ENCODE measurements at places on chromosomes 12 and 14.

GRCh38 chr14:102046337-102047278 lies 40.2 kb downstream of the HSP90AA1 start:
- DNase-seq: peak; percentile 72

DNA sequence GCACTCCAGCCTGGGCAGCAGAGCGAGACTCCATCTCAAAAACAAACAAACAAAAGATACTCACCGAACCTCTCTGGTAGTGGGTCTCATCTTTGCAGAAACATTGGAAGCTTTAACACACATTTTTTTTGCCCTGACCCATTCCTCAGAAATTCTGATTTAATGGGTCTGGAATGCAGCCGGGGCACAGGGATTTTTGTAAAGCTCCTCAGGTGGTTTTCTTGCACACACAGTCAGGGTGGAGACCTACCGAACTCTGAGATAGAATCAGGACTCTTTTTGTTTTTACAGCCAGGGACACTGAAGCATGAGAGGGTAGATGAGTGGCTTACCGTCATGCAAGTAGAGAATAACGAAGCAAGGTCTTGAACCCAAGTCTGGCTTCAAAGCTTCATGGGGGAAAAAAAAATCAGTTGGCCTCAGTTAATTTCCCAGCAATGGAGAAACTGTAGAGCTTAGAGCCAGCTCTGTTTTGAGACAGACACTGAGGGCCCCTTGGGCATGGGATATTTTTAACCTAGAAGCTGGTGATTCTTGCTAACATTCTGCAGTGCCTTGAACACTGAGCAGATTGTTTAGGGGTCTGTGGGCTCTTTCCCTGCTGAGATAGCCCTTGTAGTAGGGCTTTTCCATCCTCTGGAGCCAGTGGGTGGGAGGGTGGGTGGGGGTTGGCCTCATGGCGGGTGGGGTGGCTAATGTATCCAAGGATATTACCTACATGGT lies 4.8 kb downstream of the RNU4-2 start:
- DNase-seq: no peak

- no peak for DNase-seq
Observed at GRCh38 chr12:49582850-49583249, 14.9 kb upstream of the MCRS1 start.

DNA sequence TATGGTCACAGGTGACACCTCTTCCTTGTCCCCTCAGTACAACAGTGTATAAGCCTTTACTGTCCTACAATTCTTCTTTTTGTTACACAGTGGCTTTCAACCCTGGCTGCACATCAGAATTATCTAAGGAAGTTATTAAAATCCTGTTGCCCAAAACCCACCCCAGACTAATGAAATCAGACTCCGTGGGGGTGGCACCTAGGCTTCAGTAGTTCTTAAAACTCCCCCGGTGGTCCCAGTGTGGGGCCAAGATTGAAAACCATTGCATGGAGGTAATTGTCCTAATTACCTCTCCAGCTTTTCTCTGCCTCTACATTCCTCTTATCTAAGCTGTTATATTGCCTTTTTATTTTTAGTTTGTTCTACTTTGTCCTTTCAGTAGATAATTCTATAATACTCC lies 172.8 kb downstream of the DAD1 start:
- DNase-seq: no peak

- DNase-seq: no peak
Observed at GRCh38 chr14:94481468-94482131, 5.6 kb upstream of the SERPINA9 start.

DNA sequence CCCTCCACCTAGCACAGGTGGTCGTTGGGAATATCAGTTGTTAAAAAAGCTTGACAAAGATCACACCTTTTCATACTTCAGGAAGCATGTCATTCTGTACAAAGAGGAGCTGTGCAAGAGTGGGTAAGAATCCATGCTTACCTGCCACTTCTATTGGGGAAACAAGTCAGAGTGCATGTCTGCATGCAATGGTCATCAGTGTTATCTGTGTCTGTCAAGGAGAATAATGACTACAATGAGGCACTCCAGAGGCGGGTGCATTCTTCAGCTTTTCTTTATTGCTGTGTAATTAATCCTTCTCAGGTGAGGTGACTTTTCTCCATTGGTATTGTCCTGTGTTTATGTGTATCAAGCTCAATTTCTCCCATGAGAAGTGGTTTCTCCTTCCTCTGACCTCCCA lies 24.4 kb downstream of the KCNA5 start:
- DNase-seq: no peak

DNA sequence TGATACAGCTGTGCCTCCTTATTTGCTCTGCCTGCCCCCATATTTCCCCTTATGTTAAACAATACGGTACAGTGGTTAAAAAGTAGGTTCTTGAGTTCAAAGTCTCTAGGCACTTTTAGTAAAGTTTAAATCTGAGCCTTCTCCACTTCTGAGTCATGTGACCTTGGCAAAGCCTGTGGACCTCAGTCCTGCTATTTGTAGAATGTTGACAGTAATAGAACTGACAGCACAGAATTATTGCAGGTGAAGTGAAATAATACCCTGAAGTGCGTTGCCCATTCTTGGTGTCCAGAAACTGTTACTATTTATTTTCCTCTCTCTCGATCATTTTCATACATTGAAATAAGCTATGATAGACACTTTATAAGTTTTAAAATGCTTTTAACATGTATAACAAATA lies 499.7 kb downstream of the EGLN3 start:
- DNase-seq: no peak

GRCh38 chr12:2064071-2064507 lies 11.3 kb downstream of the CACNA1C start:
- DNase-seq: no peak

GRCh38 chr14:99699861-99700260 lies 15.8 kb downstream of the CYP46A1 start:
- no peak for DNase-seq

- DNase-seq: peak; percentile 13
Observed at GRCh38 chr12:41277100-41277945, 89.2 kb downstream of the PDZRN4 start.

DNA sequence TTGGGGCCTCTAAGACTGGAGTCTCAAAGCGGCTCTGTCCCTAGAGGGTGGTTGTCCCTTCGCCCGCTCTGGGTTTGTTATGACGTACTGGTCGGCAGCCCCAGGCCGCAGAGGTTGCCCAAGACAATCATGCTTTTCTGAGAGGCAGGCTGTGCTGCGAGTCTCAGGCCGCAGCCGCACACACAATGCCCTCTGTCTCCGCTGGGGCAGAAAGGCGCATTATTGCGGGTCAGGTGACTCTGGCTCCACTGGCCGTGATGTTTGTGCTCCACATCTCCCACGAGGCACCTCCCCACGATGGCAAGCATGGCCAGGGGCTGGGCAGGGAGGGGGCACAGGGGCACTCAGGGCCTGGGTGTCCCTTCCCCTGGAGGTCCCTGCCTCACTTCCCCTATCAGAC lies 21.0 kb upstream of the PLEKHG3 start:
- no peak for DNase-seq

DNA sequence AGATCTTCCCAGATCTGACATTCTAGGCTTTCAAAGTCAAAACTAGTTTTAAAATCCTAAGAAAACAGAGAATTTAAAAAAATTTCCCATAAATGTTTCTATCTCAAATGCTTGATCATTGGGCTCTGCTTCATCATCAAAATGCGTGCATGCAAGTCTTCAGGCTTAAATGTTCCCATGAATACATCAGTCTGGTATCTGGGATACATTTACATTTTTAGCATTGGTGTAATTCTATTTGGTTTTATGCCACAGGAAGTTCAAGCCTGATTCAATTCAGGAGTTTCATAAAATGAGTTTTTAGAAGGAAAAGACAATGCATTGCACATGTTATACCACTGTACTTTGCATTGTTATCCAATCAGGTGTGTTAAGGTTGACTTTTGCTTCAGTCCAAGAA lies 336.4 kb downstream of the PCNX1 start:
- no peak for DNase-seq

- DNase-seq: no peak
Observed at GRCh38 chr14:82045339-82045738, 511.7 kb upstream of the SEL1L start.

GRCh38 chr14:54622192-54622958 lies 55.4 kb downstream of the SAMD4A start:
- no peak for DNase-seq

DNA sequence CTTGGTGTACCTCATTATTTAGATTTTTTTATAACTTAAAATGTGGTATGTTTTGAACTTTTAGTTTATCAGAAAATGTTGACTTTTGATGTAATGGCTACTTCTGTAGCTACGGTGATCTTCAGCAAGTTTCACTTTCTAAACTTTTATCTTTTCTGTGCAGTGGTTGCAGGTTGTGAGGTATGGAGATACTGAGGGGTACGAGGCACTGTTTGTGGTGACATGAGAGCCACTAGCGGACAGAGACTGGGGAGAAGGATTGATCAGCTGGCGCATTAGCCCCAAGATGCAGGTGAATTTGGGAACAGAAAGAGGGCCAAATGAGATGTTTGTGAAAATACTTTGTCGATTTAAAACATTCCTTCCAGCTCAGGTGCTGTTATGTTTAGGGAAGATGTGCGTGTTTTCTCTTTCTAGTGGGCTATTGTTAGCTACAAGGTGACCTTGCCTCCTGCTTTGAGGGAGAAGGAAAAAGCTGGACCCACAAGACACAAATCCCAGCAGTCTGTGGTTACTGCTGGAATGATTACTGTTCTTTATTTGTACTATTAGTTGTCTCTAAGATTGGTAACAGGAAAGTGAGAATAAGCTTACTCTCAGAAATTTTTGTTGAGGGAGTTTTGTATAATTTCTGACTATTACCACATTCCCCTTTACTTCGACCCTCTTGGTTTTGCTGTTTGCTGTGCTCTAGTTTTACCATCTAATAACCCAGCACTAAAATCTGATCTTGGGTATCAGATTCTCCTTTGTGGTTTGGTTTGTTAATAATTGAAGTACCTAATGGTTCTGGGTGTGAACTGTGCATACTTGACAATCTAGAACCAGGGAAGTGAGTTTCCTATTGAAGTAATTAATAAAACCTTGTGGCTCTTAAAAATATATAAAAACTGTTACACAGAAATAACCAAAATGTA lies 61.7 kb downstream of the FBXO34 start:
- no peak for DNase-seq

- no peak for DNase-seq
Observed at GRCh38 chr14:85991156-85991555, 461.2 kb downstream of the FLRT2 start.

DNA sequence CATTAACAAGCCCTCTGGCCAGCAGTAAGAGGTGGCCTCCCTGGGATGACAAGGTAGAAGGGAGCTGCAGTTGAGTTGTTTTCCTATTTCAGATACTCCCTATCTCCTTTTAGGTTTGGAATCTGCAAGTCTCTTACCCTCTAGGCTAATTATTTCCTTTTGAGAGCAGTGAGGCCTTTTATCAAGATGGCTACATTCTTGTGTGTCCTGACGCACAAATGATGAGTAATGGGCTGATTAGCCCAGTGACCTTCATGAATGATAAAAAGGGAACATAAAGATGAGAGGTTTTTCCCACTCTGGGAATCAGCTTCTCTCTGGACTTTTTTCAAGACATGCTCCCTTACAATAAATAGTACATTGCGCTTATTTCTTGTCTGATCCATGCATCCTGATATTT lies 22.9 kb downstream of the DYRK2 start:
- DNase-seq: no peak

- no peak for DNase-seq
Observed at GRCh38 chr12:54587315-54587873, 1.1 kb downstream of the PPP1R1A start.

- DNase-seq: no peak
Observed at GRCh38 chr14:21455592-21455911, 371 bp downstream of the CHD8 start.

DNA sequence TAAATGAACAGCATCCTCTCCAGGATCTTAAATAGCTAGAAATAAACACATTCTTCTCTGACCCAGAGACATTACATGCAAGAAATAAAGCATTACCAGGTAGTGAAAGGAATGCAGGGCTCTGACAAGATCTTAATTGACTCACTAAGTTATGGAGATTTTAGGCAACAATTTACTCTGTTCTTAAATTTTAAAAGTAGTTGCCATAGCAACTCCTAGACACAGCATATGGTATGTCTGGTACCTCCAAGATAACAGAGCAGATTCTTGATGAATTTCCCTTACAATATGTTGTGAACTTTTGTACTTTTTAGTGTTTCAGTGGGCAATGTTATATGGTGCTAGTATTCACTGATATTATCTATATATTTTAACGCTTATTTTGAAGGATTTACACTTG lies 76.7 kb upstream of the G2E3 start:
- DNase-seq: no peak

DNA sequence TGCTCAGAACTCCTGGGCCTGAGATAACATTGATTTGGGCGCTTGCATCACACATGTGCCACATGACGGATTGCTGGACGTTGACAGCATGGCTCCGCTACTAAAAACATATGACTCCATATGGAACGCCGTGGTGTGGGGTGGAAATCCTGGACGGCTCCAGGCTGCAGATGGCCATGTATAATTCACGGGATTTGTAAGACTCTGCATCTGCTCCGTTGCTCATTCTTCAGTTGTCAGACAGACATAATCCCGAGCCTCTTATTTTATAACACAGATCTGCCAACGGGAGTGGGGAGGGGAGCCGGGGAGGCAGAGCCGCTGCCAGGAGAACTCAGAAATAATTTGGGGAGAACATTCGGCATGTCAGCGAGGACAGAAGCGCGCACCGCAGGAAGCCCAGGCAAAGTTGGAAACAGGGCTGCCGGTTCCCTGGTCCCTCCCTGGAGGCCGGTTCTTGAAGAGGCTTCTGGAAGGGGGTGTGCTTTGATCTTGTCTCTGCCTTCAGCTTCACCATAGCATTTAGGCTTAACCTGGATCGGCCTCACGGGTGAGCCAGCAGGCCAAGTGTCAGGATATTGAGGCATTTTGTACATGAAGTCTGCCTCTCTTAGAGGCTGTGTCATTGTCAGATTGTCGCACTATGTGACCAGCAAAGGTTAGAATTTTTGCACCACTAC lies 45.8 kb upstream of the MYL2 start:
- no peak for DNase-seq

DNA sequence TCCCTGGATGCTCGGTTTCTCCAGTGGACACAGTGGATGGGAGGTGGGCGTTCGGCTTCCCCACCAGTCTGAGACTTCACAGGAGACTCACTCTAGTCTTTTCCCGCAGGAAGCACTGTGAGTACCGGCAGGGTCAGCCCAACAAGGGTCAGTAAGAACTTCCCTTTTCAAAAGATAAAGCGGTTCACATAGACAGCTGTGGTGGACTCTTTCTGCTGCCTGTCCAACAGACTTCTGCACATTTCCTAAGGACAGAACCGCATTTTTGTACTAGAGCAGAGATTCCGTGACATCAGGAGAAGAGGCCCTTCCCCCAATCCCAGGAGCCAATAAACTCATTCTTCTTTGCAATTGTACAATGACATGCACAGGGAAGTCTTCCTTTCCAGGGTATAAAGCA lies 10.4 kb downstream of the LTBR start:
- no peak for DNase-seq

- no peak for DNase-seq
Observed at GRCh38 chr12:9144730-9145106, 29.0 kb upstream of the A2M start.

DNA sequence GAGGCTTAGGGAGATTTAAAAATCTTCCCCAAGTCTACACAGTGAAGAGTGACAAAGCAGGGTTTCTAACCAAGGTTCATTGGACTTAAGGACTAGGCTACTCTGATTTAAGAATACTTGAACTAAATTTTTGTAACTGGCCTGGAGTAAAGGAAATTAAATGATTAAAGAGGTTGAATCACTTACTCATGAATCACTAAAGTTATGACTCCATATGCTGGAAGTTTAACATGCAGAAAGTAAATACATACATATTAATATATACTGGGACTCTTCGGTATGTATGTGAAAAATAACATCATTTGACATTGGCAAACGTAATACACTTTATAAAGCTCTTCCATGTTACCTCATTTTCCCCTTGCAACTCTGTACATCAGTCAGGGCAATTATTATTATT lies 322.9 kb downstream of the KCNH5 start:
- DNase-seq: no peak

GRCh38 chr14:97058589-97058988 lies 261.4 kb downstream of the VRK1 start:
- DNase-seq: no peak

Measured in LNCaP clone FGC (cell line).